ENCODE measurements at places on chromosomes 11 and 22.
A peak's percentile ranks its signal among the peaks of the same experiment; 100 is the strongest.

DNA sequence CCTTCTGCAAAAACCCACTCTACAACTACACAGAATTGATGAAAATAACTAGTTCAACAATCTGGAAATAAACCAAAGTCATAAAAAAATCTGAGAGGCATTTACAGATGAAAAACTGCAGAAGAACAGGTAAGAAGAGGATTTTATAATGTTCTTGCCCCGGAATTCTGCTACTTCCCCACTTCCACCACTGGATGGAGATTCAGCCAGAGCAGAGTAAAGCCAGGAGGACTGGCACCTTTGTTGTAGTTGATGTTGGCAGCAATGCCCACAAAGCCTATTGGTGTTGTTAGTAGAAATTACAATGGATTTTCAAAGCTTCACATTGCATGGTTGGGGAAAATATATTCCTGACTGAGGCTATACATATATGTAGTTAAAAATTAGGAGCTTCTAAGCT lies 640.2 kb downstream of the LRRC4C start:
- DNase-seq: no peak

- no peak for DNase-seq
Measured at GRCh38 chr11:80937842-80938241, 1497.0 kb upstream of the TENM4 start.

DNA sequence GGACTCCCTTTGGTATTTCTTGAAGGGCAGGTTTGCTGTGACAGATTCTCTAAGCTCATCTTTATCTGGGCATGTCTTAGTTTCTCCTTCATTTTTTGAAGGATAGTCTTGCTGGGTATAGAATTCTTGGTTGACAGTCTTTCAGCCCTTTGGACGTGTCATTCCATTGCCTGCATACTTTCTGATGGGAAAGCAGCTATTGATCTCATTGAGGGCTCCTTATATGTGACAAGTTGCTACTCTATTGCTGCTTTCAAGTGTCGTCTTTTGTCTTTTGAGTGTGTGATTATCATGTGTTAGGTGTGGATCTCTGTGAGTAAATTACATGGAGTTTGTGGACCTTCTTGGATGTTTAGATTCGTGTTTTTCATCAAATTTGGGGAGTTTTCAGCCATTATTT lies 21.9 kb downstream of the IGHMBP2 start:
- no peak for DNase-seq

GRCh38 chr22:23063539-23064380 lies 6.6 kb upstream of the GNAZ start:
- DNase-seq: peak; percentile 12

GRCh38 chr11:69683764-69684333 lies 8.7 kb upstream of the LTO1 start:
- DNase-seq: no peak

DNA sequence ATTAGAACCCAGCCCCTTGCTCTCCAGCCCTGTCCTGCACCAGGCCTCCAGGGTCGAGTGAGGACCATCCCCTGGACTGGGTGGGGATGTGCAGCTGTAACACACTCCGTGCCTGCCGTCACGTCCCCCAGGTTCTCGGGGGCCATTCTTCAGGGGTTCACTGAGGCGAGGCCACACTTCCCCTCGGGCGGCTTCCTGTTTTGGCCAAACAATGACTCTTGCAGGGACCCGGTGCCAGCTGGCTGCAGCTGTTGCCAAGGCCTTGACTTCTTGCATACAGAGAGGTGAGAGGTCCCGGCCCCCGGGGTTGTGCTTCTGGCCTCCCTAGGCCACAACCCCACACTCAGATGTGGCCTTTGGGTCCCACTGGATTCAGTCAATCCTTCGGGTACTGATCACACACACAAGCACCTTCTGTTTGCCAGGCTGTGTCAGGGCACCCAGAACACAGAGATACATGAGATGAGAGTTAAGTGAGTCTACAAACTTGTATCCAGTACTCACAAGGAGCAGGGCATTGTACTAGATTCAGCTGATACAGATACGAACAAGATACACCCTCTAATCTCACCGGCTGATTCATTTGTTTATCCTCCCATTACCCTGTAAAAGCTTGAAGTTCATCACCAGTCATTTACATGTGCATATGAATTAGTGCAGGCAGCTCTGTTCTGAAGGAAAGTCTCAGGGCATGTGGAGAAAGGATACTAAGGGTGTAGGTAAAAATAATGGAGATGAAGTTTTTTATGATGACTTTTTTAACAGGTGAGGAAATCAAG lies 32.9 kb downstream of the LRRC32 start:
- DNase-seq: peak; percentile 13

DNA sequence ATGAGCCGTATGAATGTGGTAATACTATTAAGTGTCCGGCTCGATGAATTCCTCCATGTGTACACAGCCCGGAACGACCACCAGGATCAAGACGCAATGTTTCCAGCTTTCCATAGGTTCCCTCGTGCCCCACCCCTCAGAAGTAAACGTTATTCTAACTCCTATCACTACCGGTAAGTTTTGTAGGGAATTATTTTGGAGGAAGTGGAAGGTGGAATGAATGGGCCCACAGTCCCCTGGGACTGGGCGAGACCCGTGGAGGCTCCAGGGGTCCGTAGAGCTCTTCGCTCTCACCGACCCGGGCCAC lies 720 bp upstream of the FAR1 start:
- DNase-seq: no peak

DNA sequence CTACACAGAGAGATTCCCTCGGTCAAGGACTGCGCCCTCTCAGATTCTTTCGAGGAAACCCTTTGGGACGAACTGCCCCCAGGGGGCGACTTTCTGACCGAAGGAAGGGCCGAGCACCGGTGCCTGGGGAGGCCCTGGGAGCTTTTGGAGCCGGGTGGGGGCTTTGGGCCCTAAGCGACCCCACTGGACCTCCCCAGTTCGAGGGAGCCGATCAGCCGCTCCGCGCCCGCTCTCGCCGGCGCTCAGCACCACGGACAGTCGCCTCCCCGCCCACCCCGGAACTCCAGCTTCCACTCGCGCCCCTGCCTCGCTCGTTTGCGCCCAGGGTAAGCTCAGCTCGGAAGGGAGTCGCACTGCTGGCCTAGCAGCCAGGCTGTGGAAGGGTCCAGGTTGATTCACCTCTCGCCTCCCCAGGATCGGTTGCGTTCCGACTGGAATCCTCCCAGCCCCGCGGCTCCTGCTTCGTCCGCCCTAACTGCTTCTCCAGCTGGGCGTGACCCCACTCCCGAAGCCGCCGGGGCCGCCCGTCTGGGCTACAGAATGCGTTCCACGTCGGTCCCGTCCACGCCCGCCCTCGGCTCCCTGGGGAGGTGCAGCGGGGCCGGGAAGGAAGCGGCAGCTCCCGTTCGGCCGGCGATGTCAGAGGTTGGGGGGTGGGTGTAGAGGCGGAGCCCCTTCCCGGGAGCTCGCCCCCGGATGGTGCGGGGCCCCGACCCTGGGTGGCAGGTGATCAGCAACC lies 428 bp downstream of the SCN3B start:
- DNase-seq: peak; percentile 58
